ENCODE measurements at places on chromosomes 11 and 22. TPM values are rescaled to one million over a fixed set of nuclear protein-coding genes. Genes with fewer than 3 reads are reported as not detected.

The APBB1 gene
- total RNA-seq: 31.4 TPM

The DUSP18 gene
- total RNA-seq: 20.6 TPM

The HORMAD2 gene
- not detected for total RNA-seq

The C11orf42 gene
- total RNA-seq: not detected

The CRYBB3 gene
- total RNA-seq: not detected

The RFPL3 gene
- not detected for total RNA-seq

- H3K4me1 ChIP-seq: peaks cover 15% of the 10 kb centered on the region
- no peaks in the 10 kb centered on the region for H3K36me3 ChIP-seq
- no peaks in the 10 kb centered on the region for H3K27me3 ChIP-seq
- H3K27ac ChIP-seq: no peak overlapping the region
- peak; percentile 23 for DNase-seq
Observed at GRCh38 chr22:38652859-38653258, 3.3 kb downstream of the FAM227A start.

- DNase-seq: no peak
- H3K27ac ChIP-seq: no peak overlapping the region
- no peak overlapping the region for H3K4me3 ChIP-seq
Observed at GRCh38 chr11:42251984-42252383, 792.5 kb upstream of the LRRC4C start.

DNA sequence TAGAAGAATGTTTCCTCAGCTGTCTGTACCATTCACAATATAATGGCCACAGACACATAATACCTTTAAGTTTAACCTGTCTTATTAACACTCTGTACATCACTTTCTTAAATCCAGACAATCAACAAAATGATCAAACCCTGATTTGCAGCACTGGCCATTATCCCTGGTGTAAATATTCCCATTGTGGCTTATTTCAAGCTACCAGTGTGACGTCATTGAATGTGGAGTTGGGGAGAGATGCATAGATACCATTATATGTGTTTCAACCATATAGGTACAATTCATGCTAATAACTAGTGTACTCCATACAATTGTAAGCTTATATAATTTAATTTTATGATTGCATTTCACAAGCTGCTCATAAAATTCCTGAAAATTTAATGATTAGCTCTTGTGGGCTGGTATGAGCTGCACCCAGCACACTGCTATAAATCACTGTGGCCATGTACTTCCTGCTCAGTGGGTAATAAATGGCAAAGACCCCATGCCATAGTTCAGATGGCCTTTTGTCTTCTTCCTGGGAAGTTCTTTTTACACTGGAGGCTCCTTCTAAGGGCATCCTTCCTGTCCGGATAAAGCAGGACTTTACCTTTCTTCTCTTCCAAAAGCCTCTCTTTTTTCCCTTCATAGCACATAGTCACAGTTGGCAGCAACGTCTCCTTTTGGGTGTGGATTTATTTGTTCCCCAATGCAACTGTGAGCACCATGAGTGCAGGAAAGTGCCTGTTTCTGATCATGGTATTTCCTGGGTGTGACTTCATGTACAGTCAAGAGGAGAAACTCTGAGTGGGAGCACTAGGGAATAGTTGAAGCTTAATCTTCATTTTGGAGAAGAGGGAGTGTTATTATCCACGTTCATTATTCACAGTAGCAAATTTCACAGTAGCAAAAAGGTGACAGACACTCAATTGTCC lies 87.8 kb downstream of the MIAT start:
- H3K4me3 ChIP-seq: no peak overlapping the region
- H3K4me1 ChIP-seq: no peaks in the 10 kb centered on the region
- no peaks in the 10 kb centered on the region for H3K27me3 ChIP-seq
- no peak for DNase-seq

- DNase-seq: no peak
- no peaks in the 10 kb centered on the region for H3K36me3 ChIP-seq
- H3K4me3 ChIP-seq: no peak overlapping the region
Observed at GRCh38 chr11:20011307-20011951, 148.8 kb downstream of the DBX1 start.

- no peak overlapping the region for H3K27ac ChIP-seq
- no peaks in the 10 kb centered on the region for H3K36me3 ChIP-seq
- H3K4me1 ChIP-seq: no peaks in the 10 kb centered on the region
- no peaks in the 10 kb centered on the region for H3K27me3 ChIP-seq
Observed at GRCh38 chr11:133966921-133967598, 10.3 kb upstream of the IGSF9B start.

- H3K27ac ChIP-seq: no peak overlapping the region
- no peak overlapping the region for H3K4me3 ChIP-seq
Observed at GRCh38 chr11:111559800-111560464, 19.4 kb downstream of the LAYN start.

DNA sequence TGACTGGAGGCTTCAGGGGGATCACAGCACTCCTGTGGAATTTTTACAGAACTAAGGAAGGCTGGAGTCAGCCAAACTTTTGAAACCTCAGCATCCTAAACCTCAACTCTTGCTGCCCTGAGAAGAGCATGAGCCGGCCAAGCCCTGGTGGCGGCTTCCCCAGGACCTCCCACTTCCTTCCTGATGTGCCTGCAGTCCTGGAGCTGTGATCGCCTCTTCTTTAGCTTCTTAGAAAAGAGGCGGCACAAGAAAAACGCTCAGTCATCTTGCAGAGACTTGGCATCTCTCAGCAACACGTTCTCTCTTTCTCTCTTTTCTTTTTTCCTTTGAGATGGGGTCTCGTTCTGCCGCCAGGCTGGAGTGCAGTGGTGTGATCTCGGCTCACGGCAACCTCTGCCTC lies 40.4 kb upstream of the AMPD3 start:
- peaks cover 20% of the 10 kb centered on the region for H3K4me1 ChIP-seq
- H3K27ac ChIP-seq: no peak overlapping the region

DNA sequence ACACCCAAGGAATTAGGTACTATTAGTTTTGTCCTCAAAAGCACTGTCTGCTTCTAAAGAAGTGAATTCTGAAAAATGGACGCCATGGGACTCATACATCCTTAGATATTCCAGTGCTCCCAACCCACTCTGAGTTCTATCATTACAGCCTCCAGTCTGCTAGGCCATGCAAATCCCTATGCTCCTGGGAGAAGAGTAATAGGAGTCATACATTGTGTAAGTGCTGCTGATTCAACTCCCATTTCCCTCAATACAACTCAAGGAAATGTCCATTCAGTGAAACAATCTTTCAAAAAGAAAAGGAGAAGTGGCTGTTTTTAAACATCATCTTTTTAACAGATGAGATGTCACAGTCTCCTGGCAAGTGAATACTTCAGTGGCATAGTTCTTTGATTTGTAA lies 590.2 kb upstream of the LRRC4C start:
- DNase-seq: no peak
- H3K27ac ChIP-seq: no peak overlapping the region
- H3K27me3 ChIP-seq: no peaks in the 10 kb centered on the region
- H3K4me3 ChIP-seq: no peak overlapping the region
- no peaks in the 10 kb centered on the region for H3K4me1 ChIP-seq

DNA sequence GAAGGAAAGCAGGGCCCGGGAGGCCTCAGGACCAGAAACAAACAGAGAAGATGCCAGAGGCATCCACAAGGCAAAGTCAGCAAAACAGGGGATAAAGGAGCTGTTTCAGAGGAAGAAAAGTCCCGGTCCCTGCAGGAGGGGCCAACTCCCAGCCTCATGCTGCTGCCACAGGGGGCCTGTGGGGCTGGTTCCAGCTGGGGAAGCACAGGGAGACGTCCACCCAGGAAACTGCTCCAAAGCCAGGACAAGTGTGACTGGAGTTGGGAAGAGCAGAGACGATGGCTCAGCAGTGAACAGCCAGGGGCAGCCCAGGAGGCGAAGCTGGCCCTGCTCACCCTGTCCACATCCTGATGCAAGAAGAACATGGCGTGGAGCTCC lies 454.4 kb downstream of the BRD1 start:
- no peak overlapping the region for H3K27ac ChIP-seq
- no peaks in the 10 kb centered on the region for H3K4me1 ChIP-seq
- no peak overlapping the region for H3K4me3 ChIP-seq
- DNase-seq: no peak
- H3K36me3 ChIP-seq: no peaks in the 10 kb centered on the region

GRCh38 chr11:828506-829175 lies 922 bp downstream of the CRACR2B start:
- H3K27ac ChIP-seq: no peak overlapping the region
- no peaks in the 10 kb centered on the region for H3K27me3 ChIP-seq
- H3K4me3 ChIP-seq: no peak overlapping the region
- no peaks in the 10 kb centered on the region for H3K36me3 ChIP-seq
- peaks cover 66% of the 10 kb centered on the region for H3K4me1 ChIP-seq
- DNase-seq: peak; percentile 37

DNA sequence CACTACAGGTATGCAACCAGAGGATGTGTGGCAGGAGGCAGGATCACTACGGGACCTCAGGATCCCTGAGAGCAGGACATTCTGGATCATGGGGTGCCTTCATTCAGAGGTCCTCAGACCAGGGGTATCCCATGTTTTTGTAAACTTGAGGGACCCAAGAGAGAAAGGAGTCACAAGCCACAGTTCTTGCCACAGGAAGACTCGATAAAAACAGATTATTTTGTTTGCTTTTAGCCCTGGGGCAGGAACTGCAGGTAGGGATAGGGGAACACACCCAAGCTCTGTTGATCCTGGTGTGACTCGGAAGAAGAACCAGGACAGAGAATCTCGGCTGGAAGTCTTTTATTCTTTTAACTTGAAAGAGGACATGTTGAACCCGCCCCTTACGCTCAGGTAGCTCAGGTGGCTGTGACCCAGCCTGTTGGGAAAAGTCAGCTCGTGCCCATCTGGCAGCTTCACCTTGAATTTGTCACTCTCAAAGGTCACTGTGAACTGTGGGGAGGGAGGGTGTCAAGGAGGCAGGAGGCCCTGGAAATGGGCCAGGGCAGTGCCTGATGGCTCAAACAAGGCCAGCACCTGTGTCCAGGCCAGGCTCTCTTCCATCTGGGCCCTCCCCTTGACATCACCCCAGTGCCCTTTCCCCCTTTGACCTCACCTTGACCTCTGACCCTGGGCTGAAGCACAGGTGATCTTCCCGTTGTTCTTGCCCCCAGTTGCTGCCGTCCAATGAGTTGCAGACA lies 9.8 kb downstream of the LGALS2 start:
- no peak overlapping the region for H3K27ac ChIP-seq
- H3K4me1 ChIP-seq: peaks cover 26% of the 10 kb centered on the region
- H3K4me3 ChIP-seq: no peak overlapping the region
- H3K27me3 ChIP-seq: no peaks in the 10 kb centered on the region

DNA sequence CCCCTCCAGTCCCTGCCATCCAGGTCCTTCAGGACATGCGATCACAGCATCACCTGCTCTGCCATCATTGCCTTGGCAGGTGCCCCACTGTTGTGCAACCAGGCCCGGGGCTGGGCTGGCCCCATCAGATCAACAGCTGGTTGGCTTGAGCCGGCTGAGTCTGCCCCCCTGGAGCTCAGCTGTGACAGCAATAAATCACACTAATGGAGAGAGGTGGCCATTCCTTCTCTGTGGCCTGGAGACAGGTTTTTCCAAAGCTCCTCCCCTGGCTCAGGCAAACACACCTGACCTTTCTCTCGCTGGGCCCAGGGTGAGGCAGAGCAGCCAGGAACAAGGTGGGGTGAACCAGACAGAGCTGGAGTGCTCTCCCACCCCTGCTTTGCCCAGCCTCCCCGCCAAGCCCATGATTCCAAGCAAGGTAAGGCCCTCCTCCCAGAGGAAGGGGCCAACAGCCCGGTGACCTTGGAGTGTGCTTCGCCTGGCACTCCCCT lies 8.9 kb upstream of the FXYD2 start:
- no peaks in the 10 kb centered on the region for H3K27me3 ChIP-seq
- H3K4me1 ChIP-seq: peaks cover 22% of the 10 kb centered on the region
- DNase-seq: no peak
- no peak overlapping the region for H3K4me3 ChIP-seq
- H3K27ac ChIP-seq: no peak overlapping the region
- H3K36me3 ChIP-seq: no peaks in the 10 kb centered on the region

DNA sequence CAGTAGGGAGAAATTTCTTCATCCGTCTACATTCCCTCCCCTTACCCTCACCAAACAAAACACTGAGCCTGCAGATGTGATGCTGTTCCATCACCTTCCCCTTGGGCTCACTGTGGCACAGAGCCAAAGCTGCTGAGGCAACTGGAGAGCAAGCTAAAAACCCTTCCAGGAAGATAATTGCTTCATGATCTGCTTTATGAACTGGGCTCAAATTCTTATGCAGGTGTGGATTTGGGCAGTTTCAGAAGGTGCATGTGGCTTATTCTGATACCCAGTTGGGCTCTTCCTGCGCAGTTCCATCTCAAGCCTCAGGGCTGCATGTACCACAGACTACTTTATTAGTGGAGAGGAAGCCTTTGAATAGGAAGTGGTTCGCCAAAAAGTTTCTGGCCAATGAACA lies 58.3 kb downstream of the AAMDC start:
- peaks cover 68% of the 10 kb centered on the region for H3K36me3 ChIP-seq
- H3K4me3 ChIP-seq: no peak overlapping the region
- DNase-seq: peak; percentile 13
- no peaks in the 10 kb centered on the region for H3K27me3 ChIP-seq
- peaks cover 11% of the 10 kb centered on the region for H3K4me1 ChIP-seq

DNA sequence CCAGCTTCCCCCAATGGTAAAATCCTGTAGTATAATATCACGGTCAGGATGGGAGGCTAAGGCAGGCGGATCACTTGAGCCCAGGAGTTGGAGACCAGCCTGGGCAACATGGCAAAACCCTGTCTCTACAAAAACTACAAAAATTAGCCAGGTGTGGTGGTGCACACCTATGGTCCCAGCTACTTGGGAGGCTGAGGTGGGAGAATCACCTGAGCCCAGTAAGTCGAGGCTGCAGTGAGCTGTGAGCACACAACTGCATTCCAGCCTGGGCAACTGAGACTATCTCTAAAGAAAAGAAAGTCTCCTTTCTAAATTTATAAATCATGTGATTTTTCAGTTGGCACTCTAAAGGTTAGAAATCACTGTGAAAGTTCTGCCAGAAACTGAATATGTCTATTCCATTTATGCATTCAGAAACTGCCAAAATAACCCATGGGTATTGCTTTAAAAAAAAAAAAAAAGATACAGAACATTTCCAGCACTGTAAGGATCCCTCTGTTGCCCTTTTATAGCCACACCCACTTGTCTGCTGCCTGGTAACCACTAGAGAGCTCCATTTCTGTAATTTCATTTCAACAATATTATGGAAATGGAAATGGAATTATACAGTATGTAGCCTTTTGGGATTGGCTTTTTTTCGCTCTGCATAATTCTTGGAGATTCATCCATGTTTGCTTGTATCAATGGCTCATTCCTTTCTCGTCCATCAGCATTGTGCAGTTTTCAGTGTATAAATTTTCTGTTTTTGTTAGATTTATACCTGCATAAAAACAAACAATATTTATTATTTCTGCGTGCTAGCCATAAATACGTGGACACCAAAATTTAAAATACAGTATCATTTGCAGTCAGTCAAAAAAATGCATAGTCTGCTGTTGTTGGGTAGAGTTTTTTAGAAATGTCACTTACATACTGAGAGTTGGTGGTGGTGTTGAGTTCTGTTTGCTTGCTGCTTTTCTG lies 9.4 kb downstream of the CDC45 start:
- DNase-seq: no peak
- H3K4me1 ChIP-seq: no peaks in the 10 kb centered on the region
- no peak overlapping the region for H3K4me3 ChIP-seq
- no peaks in the 10 kb centered on the region for H3K36me3 ChIP-seq
- H3K27me3 ChIP-seq: no peaks in the 10 kb centered on the region

Data from B cell (primary cell).